ENCODE measurements at places on chromosomes 3 and 15.

DNA sequence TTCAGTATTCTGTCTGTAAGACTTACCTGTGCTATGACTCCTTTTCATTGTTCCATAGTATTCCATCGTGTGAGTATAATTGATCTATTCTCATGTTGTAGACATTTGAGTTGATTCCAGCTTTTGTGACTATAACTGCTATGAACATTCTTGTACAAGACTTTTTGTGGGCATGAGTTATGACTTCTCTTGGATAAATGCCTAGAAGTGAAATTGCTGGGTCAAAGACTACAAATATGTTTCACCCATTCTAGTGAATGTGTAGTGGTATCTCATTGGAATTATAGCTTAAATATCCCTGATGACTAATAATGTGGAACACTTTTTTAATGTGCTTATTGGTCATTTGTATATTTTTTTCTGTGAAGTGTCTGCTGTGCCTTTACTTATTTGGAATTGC lies 27.6 kb upstream of the NPHP3 start:
- DNase-seq = no peak

DNA sequence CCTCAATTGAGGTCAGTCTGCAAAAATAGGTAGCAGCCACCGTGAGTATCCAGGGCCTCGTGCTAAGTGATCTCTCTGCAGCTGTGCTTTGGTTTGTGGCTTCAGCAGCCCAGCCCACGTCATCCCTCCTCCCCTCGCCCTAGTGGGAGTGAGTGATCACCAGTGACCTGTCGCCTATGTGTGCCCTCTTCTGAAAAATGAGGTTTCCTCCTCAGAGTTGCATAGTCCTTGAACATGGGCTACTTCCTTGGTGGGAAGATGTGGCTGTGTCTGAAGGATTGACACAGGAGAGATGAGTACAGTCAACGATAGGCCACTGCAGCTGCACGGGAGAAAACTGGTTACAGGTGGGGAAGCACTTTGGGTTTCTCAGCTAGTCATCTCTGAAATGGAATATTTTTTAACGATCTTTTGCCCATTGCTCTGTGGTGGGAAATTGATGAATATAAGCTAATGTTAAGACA lies 144.8 kb upstream of the BHLHE40 start:
- no peak for DNase-seq

DNA sequence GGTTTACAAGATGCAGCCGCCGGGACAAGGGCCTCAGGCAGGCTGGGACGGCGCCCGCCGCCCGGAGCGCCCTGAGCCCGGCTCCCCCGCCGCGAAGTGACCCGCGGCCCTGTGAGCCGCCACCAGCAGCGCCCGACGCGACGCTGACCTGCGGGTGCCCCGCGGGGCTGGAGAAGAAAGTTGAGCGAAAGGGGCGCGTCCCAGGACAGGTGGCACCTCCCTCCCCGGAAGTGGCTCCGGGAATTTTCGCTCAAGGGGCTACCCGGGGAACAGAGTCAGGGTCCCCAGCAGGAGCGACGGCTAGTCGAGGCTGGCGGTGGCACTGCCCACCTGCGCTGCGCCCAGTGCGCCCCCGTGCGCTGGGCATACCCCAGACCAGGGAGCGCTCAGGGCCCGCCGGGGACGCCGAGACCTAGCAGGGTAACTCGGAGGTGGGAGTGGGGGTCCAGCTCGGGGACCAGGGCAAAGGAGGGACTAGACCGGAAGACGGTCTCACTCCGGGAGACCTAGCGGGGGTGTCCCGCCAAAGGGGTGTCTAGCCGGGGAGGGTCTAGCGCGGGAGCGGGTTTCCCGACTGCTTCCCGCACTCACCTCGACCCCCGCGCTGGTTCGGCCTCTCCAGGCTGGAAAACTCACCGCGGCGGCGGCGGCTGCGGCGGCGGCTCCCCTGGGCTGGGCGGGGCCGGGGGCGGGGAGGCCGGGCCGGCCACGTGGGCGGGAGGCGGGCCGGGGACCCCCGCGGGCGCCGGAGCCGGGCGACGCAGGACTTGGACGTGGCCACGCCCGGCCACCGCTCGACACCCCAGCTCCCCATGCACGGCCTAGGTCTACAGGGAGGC lies 18.4 kb downstream of the SPATA12 start:
- peak; percentile 81 for DNase-seq

GRCh38 chr3:134087060-134087974 lies 57.6 kb upstream of the SLCO2A1 start:
- no peak for DNase-seq

- no peak for DNase-seq
Measured at GRCh38 chr15:45892182-45892581, 257.4 kb downstream of the SQOR start.

DNA sequence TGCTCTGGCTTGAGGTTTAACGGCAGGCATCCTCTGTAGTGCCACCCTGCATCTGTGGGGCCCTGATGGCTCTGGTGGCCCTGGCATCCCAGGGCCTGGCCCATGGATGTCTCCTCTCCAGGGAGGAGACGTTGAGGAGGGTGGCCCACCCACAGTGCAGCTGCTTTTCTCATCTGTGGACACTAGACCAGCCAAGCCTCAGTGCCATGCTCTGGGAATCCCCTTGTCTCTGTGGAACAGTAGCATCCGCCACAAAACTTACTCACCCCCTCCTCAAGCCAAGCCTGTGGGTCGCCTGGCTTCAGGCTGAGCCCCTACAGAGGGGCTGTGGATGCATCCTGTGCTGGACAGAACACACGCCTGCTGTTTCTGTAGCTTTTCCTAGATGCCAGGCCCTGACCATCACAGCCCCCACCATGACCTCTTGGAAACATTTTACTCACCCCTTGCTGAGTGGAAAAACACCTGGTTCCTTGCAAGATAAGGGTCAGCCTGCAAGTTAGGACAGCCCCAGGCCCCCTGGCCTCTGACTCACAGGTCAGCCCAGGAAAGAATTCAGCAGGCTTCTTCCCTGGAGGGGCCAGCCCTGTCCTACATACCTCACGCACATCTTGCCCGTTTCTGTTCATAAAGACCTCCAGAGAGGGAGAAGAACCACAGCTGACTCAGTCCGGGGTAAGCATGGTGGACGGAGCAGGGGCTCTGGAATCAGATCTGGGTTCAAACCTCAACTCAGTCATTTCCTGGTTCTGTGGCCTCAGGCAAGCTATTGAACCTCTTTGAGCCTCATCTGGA lies 19.0 kb downstream of the PAK6 start:
- no peak for DNase-seq

GRCh38 chr3:190671658-190672057 lies 157.8 kb downstream of the IL1RAP start:
- DNase-seq = no peak

- no peak for DNase-seq
Measured at GRCh38 chr3:30354513-30354912, 251.9 kb upstream of the TGFBR2 start.

DNA sequence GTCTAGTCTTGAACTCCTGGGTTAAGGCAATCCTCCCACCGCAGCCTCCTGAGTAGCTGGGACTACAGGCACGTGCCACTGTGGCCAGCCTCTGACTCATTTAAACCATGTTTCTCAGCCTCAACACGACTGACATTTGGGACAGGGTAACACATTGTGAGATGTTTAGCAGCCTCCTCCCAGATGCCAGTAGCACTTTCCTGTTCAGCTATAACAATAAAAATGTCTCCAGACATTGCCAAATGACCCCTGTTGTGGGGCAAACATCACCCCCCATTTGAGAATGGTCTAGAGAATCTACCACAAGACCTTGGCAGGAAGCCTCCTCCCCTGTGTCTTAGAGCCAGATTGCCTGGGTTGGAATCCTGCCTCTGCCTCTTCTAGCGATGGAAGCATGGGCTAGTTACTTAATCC lies 8.4 kb downstream of the TMEM40 start:
- no peak for DNase-seq

All from glutamatergic neuron (in vitro differentiated cells).